ENCODE measurements at places on chromosomes 16 and 17.

DNA sequence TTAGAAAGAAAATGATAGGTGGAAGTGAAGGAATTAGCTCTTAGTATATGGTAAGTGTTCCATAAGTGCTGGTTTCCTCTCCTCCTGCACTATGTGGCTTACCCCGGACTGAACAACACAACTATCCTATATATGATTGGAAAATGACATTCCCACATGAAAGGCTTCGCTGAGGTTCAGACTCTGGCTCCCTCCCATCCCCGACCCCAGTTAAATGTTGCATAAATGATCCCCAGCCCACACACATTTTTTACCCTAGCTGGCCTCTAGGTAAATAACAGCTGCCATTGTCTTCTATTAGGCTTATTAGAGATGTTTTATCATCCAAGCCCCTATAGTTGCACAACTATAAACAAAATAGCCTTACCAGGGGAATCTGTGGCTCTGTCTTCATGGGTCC is 495.6 kb upstream of the CDH11 start:
- DNase-seq, result no peak

DNA sequence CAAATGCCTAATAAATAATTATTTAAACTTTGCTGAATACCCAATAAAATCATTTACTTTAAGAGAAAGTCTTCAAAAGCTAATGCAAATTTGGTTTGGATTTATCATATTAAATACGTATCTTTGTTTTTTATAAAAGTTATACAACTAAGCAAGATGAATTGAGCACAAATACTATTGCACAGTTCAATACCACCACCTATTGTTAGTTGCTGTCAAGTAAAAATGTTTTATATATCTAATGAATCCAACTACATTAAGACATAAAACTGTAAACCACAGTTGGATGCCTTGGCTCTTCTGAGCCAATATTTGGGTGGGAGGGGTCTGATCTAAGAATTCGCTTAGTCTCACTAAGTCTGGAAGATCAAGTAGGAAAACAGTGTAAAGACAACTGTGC is 7.7 kb downstream of the FBXL20 start:
- no peak for DNase-seq

DNA sequence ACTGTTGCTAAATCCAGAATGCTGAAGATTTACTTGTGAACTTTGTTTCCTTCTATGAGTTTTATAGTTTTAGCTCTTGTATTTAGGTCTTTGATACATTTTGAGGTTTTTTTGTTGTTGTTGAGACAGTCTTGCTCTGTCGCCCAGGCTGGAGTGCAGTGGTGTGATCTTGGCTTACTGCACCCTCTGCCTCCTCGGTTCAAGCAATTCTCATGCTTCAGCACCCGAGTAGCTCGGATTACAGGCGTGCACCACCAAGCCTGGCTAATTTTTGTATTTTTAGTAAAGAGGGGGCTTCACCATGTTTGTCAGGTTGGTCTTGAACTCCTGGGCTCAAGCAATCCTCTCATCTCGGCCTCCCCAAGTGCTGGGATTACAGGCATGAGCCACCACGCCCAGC is 14.4 kb downstream of the TENT4B start:
- no peak for DNase-seq

DNA sequence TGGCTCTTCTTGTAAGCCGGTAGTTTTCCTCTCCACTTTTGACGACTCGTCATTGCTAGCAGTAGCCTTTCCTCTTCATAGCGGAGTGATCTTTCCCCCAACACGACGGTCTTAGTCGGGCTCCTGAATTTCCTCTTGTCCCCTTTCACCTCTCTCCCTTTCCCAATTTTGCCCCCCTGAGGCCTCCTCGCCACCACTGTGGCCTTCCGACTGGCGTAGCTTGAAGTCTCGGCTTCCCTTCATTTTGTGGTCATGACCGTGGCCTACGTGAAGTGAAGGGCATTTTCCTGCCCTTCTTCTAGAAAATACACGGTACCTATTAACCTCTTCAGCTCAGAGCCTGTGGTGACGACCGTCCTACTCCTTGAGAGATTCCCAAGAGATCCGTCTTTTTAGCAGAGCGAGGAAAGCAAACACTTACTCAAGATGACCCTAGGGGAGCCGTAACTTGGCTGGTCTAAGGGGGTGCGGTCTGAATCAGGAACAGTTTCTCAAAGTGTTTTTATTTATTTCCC is 787 bp downstream of the PRKAR1A start:
- DNase-seq, result no peak

DNA sequence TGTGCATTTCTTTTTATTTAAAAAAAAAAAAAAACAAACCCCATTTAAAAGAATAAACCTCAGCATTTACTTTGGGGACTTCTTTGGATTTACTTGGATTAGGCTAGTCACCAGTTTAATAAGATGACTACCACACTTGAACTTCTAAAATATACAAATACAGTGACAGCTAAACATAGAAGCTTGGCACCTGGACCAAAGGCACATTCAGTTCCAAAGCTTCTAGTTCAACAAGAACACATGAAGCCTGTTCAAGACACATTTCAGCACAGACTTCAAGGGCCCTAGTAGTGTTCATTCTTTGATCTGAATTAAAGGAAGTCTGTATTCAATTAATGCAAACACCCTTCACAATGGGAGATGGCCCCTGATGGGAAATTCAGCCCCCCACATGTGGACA is 11.6 kb upstream of the ROGDI start:
- no peak for DNase-seq

DNA sequence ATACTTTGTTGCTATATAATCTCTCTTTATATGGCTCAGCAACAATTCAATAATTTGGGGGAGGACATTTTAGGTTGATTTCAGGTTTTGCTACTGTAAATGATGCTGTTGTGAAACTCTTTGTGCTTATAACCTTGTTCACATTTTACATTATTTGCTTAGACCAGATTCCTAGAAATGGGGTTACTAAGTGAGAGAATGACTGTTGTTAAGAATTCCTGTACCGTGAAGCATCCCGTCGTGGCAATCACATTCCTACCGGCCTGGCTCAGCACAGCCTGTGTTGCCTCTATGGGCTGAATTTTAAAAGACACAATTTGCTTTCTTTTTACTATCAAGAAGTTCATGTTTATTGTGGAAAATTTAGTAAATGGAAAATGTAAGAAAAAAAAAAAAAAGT is 31.4 kb downstream of the B9D1 start:
- DNase-seq, result no peak

DNA sequence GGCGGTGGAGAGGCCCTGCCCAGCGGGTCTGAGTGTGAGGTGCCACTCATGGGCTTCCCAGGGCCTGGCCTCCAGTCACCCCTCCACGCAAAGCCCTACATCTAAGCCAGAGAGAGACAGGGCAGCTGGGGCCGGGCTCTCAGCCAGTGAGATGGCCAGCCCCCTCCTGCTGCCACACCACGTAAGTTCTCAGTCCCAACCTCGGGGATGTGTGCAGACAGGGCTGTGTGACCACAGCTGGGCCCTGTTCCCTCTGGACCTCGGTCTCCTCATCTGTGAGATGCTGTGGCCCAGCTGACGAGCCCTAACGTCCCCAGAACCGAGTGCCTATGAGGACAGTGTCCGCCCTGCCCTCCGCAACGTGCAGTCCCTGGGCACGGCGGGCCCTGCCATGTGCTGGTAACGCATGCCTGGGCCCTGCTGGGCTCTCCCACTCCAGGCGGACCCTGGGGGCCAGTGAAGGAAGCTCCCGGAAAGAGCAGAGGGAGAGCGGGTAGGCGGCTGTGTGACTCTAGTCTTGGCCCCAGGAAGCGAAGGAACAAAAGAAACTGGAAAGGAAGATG is 11.2 kb downstream of the VASN start:
- DNase-seq, result no peak

GRCh38 chr17:72361892-72362291 is 241.1 kb downstream of the SOX9 start:
- DNase-seq, result no peak
